ENCODE measurements at places on chromosomes 1 and 21.

DNA sequence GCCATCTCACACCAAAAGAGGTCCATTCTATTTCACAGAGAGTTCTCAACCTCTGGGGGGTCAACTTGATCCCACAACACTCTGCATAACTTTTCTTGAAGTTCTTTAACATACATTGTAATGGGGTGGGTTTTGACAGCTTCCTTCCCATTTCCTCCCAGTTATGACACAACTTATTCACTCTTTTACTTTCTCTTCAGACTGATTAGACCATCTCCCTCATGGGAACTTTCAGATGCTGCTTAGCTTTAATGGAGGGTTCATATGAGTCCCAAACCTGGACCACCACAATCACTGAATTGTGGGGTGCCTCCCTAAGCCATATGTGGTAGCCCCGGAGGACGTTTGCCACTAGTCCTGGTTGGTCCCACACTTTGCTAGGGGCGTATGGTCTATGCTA lies 28.3 kb upstream of the KCNJ15 start:
- DNase-seq = no peak

- DNase-seq = no peak
Observed at GRCh38 chr1:115310581-115311473, 27.2 kb downstream of the NGF start.

DNA sequence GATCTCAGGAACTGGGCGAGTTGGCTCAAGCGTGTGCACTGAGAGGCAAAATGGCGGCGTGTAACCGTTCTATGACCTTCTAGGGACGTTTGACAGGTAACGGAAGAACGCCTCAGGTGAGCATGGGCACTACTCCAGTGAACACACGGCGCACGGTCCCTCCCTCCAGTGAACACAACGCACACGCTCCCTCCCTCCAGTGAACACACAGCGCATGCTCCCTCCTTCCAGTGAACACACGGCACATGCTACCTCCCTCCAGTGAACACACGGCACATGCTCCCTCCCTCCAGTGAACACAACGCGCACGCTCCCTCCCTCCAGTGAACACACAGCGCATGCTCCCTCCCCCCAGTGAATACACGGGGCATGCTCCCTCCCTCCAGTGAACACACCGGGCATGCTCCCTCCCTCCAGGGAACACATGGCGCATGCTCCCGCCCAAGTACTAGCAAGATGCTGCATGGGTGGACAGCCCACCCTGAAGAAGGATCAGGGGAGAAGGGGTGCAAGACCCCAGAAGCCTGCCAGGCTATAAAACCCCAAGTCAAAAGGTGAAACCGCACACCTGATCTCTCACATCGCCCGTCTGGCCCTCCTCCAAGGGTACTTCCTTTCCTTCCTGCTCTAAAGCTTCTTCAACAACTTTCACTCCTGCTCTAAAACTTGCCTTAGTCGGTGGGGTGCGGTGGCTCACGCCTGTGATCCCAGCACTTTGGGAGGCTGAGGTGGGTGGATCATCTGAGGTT lies 3.5 kb downstream of the C1orf159 start:
- no peak for DNase-seq

- no peak for DNase-seq
Observed at GRCh38 chr1:205183676-205184335, 27.7 kb downstream of the DSTYK start.

Measured in left ventricle myocardium superior (tissue), 1 donor.